ENCODE measurements at places on chromosomes 5 and 9. TPM values are rescaled to one million over a fixed set of nuclear protein-coding genes. Genes with fewer than 3 reads are reported as not detected.

The RASGRF2 gene
- total RNA-seq = 5.1 TPM

The OXCT1 gene
- 63.5 TPM for total RNA-seq

- ATAC-seq = no peak
Measured at GRCh38 chr9:38092656-38093055, 23.6 kb upstream of the SHB start.

GRCh38 chr5:13188371-13188770 is 756.1 kb downstream of the DNAH5 start:
- peak; percentile 40 for ATAC-seq

DNA sequence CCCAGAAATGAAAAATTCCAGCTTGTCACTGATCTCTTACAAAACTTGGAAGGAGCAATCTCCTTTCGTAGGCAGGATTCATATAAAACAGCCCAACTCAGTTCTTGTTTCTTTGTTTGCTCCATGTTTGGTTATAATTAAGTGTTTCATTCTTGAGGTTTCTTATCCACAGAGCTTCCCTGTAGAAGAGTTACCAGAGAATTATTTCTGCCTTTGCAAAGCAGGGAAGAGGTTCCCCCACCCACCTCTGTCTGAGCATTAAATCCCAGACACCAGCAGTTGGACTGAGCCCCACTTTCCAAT is 34.1 kb upstream of the RAI14 start:
- ATAC-seq = no peak

All from gastroesophageal sphincter (tissue), 4 donors.